ENCODE measurements at places on chromosomes 7 and 10. TPM values are rescaled to one million over a fixed set of nuclear protein-coding genes. Genes with fewer than 3 reads are reported as not detected.

CTNNA3 gene
- total RNA-seq, result 24.9 TPM

TMEM196 gene
- total RNA-seq, result 12.9 TPM

GRCh38 chr7:22589641-22590201 is 89.7 kb upstream of the STEAP1B start:
- DNase-seq, result no peak

- DNase-seq, result no peak
These were observed 113.4 kb upstream of the CDK6 start for GRCh38 chr7:92949748-92950147.

- no peak for DNase-seq
These were observed 9.5 kb downstream of the PPIA start for GRCh38 chr7:44805950-44806349.

DNA sequence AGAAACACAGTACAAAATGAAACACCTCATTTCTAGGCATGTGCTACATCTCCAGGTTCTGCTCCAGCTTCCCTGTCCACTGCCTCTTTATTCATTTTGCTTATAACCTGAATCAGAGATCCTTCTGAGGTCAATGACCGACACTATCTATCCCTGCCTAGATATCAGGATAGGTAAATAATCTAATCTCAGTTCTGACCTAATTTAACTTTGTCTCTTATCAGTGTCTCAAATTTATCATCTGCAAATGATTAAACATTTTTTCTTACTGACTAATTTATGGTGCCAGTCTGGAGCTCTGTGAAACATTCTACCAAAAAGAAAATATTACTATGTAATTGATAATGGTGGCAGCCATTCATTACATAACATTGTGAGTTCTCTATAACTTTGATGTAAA is 61.1 kb downstream of the SGCE start:
- no peak for DNase-seq

DNA sequence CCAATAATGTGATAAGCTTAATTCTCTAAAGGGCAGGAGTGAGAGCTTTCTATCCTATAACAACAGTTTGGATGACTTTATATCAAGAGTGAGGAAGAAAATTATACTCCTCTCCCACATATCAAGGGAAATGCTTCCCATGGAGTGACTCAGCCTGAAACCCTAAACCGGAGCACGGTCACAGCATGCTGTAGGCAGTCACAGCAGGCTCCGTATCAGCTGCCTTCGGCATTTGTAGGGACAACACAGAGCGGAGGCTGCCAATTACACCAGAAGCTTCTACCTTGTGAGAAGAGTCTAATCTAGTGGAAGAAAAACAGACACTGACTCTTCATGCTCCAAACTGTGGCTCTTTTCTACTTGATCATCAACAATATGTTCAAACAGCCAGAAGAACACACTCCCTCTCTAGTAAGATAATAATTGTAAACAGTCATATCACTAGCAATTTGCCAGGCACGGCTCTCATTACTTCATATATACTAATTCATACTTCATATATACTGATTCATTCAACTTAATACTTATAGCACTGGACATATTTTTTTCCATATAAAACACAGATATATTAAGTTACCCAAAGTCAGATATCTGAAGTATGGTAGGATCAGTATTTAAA is 65.9 kb downstream of the DGKB start:
- peak; percentile 8 for DNase-seq

GRCh38 chr7:98771519-98771918 is 98.3 kb downstream of the TMEM130 start:
- DNase-seq, result no peak

Measured in cerebellum (tissue), 4 donors.